ENCODE measurements at places on chromosomes 12 and 14.
A peak's percentile ranks its signal among the peaks of the same experiment; 100 is the strongest.

DNA sequence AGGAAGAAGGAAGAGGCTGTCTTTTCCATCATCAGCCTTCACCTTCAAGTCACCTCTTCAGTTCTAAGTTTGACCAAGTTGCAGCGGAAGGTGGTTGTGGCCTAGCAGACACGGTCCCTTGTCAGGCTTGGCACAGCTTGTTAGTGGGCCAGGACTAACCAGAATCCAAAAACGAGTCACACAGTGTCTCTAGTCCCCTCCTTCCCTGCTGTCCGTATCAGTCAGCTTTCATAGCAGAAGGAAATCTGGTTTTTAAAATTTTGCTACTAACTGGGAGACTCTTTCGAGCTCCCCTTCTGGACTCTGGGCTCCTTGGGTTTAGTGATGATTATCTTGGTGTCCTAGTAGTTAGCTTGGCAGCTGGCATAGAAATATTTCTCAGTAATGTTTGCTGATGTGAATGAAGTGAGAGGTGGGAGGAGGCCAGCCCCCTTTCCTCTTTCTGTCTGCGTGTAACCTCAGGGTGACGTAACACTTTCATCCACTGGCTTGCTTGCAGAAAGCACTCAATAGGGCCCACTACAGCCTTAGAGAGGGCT is 3.8 kb downstream of the ETV6 start:
- DNase-seq = no peak

DNA sequence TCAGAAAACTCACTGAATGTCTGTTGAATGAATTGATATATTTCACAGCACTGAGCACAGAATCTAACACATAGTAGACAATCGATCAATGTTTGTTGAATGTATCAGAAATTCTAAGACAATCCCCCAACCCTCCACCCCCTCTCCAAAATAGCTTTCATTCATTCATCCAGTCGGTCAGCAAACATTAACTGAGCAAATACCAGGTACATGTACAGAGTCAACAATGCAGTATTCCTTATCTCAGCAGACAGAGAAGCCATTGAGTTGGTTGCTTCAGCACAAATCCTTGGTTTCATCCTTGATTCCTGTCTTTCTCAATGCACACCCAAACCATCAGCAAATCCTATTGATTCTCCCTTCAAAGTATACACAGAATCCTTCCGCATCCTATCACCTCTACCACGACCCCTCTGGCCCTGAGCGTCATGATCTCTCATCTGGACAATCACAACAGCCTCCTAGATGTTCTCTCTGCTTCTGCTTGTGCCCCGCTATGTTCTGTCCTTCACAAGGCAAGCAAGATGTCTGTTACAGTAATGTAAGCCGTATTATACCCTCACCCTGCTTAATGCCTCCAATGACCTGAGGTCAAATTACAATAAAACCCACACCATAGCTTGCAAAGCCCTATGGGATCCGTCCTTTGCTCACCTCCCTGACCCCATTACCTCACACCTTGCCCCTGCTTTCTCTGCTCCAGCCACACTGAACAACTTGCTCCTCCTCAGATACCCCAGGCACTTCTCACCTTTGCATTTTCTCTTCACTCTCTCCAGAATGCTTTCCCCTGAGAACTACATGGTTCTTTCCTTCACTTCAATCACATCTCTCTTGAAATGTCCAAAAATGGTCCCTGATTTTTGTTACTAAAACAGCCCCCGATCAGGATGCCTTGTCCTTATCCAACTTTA is 738.1 kb upstream of the TBX3 start:
- DNase-seq = no peak

DNA sequence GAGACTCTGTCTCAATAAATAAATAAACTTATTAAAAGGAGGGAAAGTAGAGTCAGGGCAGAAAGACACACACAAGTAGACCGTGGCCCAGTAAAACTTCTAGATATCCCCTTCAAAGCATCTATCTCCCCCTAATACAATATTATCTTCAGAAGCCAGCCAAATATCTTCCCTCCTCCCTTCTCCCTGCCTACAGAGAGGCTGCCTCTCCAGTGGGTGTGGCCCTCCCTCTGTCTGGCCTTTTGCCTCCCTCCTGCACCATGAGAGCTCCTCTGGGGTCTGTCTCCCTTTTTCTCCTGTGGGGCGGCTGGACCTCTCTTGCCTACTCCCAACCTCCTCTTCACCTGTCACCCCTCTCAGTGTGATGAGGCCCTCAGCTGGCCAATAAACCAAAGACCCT is 139.2 kb downstream of the EGLN3 start:
- no peak for DNase-seq

DNA sequence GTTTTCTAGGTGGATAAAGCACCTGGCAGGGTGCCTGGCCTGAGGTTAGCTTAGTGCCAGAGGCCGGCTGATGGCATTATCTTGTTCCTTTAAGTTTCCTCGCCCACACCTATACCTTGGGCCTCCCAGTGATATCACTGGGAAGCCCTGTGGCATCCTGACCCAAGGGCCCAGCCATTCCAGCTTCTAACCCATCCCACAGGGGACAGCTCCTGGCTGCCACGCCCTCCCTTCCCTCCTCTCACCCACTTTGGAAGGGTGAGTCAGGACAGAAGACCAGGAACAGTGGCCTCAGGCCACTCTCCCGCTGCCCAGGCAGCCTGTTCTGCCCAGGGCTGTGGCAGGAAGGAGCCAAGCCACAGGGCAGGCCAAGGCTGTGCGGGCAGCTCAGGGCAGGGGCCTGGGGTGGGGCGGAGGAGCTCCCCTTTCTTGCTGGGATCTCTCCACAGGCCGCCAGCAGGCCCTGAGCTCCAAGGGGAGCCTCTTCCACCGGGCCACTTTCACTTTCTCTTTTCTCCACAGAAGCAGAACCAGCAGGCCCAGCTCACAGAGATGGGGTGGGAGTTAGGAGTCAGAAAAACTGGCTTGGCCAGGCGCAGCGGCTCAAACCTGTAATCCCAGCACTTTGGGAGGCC is 75.1 kb downstream of the IRF2BPL start:
- peak; percentile 68 for DNase-seq

DNA sequence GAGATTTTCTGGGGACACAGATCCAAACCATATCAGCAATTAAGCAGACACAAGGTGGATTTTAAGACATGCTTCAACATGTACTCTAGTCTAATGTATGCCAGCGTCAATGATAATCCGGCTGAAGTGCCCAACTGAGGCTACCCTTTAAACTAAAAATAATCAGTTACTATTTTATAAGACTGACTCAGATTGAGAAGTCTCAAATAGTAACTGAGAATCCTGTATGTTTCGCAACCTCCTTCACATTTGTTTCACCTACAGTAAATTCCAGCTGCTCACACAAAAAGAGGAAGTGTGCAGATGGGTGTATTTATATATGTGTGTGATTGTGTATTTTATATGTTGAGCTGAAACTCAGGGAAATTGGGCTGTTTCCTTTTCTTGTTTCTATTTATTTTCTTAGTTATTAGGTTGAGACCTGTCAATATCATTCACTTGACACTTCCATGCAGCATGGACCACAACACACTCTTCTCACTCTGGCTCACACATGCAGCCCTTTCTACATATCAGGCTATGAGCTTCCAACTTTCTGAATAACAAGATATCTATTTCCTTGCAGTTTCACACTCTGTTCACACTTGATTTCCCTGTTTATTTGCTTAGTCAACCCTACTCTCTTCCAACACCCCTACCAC is 1224.9 kb upstream of the TMEM132C start:
- DNase-seq = no peak

DNA sequence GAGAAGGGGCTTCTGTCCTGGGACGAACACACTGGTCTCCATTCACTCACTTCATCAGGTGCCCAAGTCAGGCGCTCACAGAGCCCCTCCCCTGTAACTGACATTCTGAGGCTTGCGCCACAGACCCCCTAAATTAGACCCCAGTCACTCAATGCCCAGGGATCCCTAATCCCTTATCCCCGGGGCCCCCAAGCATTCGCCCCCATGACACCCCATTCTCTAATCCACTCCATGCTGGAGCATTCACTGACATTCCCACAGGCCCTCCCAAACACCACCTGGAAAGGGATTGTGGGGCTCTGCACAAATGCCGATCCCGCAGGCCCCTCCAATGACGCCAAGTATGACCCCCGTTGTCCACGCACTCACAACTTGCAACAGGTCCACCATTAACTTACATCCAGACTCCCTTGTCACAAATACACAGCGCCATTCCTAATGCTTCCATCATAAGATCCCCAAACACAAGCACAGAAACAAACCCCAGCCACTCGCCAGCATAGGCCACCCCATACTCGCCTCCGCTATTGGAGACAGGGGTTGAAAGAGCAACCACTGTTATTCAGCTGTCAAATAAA is 1.5 kb downstream of the ZNF605 start:
- DNase-seq = peak; percentile 58

DNA sequence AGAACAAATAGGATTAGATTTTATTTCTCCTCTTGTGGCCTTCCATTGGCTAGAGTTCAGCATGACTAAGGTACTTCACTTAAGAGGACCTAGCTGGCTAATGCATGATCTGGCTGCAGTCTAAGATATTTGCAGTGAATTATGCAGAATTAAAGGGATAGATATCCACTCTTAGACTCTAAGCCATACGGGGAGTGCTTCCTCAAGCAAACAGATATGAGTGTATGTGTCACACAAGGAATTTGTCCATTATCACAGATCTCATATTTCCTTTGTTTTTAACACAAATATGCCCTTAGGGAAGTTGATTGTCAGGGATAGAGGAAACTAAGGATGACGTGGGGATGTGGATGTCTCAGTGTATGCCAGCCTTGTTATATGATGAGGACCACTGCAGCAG is 88.1 kb upstream of the DHRS4 start:
- no peak for DNase-seq

GRCh38 chr12:68828672-68829068 is 20.7 kb downstream of the MDM2 start:
- DNase-seq = no peak

DNA sequence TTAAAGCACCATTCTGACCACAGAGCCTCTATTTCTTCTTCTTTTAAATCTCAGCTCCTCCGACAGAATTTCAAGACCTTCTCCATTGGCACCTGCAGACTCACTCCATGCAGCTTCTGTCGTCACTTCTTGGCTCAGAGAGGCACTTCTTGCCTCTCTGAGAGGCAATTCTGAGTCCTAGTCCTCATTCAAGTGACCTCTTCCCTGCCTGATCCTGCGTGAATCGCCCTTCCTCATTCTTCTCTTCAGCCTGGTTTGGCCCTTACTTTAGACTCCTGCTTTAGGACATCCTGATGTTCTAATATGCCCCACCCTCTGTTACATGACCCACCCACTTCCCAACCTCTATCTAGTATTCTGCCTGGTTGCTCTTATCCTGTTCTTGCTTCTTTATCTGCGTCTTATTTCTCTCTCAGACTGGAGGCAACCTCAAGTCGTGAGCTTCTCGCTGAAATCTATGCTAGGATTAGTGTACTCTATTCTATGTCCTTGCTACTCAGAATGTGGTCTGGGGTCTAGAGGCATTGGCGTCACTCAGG is 55.6 kb upstream of the CISTR start:
- no peak for DNase-seq

DNA sequence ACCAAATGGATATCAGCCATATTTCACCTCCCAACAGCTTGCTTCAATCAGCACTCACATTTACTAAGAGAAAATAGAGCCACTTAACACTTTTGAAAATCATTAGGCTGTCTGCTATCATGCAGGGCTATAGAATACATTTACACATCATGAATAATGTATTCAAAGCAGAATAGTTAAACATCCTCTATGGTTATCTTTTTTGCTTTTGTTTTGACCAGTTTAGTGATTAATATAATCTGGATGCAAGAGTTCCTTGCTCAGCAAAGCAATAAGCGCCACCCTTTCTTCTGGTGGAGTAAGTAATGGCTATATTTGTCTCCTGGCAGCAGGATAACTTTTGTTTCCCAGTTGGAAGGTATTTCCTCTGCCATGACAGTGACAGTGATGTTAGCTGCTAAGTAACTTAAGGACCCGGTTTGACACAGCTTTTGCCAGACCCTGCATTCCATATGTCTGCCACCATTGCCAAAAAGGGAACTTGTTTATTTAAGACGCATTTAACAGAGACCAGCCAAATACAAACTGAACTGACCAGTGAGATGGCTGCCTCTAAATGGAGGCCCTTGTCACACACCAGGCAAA is 70.3 kb upstream of the NR2C1 start:
- DNase-seq = no peak

GRCh38 chr12:100953217-100953616 is 158.6 kb downstream of the ANO4 start:
- DNase-seq = no peak

DNA sequence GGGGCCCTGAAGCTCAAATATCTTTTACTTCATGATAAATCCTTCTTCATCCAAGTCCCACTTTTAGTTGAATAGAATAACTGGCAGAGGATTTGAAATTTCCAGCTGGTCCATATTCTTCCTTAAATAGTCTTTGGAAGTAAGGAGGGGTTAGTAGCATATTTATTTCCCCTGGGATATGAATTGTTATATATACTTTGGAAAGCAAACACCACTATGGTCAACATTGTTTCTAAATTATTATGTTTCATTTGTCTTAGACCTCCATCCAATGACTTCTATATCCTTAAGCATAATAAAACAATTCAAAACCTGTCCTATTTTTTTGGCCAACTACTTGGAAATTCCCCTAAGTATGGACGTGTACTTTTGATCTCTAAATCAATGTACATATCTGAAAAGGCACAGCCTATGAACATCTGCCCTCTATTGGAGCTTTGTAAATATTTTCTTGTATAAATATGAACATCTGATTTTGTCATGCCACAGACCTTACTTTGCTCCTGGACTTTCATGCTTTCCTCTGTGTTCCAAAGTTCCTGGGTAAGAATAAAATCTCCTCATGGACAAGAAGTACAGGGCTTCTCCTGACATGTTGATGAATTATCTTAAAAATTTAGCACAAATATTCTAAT is 1212.0 kb downstream of the GALC start:
- no peak for DNase-seq

DNA sequence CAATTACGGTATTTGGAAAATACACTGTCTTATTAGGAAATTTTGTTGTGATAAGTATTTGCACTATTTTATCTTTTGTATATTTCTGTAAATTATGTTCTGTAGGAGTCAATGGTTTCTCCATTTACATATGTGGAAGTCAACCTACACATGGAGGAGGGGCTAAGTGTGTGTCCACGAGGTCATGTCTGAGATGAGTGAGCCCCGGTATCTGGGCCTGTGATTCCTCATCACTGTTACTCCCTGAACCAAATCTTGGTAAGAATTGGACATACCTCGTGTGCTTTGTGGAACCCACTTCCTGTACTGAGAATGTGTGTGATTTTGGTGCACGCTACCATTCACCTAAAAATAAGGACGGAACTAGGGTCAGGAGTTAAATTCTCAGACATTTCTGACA is 1105.5 kb downstream of the TMEM121 start:
- no peak for DNase-seq

- DNase-seq = no peak
These were observed 13.9 kb downstream of the ZDHHC17 start for GRCh38 chr12:76777765-76778216.

Data from lower leg skin (tissue), 4 donors.